ENCODE measurements at places on chromosomes 3 and 15.

DNA sequence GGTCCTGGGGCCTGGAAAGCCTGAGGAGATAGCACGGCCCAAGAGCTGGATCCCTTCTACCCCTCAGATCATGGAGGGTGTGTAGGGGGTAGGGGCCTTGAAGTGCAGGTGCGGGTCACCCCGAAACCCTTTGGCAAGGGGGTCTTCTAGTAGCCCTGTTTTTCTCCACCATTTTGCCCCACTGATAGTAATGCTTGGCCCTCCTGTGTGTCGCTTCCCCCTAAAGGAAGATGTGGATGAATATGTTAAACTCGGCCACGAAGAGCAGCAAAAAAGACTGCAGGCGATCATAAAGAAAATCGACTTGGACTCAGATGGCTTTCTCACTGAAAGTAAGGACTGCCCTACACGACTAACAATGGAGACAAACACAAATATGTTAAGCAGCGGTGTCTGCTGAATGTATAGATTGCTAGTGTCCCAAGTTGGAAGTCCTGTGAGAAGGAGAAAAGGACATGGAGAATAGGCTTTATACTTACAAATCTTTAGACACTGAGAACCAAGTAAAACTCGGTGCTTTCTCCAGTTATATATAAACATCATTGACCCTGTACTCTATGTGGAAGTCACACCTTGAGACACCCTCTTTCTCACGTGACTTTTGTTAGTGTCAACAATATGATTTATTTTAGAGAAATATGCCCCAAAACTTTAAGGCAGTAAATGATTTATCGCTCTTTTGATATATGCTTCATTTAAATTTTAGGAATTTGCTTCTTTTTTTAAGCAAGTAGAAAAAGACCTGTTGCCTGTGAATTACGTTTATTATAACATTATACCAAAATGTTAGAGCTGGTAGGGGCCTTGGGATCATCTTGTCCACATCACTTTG is 802 bp downstream of the RCN2 start:
- no peak for DNase-seq

GRCh38 chr15:67126551-67127330 is 61.3 kb downstream of the SMAD3 start:
- DNase-seq: no peak

- DNase-seq: no peak
Observed at GRCh38 chr3:39118079-39118478, 10.6 kb downstream of the TTC21A start.

GRCh38 chr3:151890721-151891141 is 17.3 kb downstream of the SUCNR1 start:
- peak; percentile 10 for DNase-seq

- DNase-seq: no peak
Observed at GRCh38 chr3:60841355-60841754, 409.9 kb downstream of the FHIT start.

DNA sequence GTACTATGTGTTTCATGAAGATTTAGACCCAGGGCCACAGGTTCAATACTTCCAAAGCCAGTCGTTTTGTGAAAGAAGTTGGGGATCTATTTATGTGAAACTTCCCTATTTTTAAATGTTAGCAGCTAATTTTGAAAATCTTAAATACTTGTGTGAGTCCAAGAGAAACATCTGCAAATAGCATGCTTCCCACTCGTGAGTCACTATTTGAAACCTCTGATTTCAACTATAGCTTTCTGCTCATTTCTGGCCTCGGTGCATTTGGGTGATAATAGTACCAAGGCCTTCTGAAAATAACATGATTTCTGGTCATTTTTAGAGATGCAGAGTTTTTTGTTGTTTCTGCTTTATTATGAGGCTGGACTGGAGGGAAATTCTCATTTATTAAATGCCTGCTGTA is 110.0 kb downstream of the OPA1 start:
- no peak for DNase-seq

DNA sequence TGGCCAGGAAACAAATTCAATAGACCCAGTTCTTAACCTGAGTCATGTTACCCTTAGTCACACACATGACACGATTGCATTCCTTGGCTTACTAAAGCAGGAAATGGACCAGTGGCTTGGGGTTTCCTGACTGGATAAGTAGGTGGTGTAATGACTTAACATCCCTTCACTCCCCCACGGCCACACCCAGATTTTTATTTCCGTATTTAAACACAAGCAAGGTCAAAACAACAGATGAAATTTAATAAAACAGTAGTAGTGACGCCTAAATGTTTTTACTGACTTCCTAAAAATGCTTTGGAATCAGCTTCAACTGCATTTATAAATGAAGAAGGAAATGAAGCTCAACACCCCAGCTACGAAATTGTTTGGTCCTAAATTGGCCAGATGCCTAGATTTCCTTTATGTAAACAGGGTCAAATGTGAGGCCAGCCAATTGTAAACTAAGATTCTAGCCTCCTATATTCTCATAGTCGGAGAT is 324.3 kb downstream of the CHST2 start:
- peak; percentile 72 for DNase-seq

- DNase-seq: no peak
Observed at GRCh38 chr3:138946663-138947494, at the start of the genes FOXL2 and FOXL2NB. Gene FOXL2, minus strand, starts transcription at chr3:138947137. Its CDS starts 415 bp downstream, at chr3:138946722. Gene FOXL2NB, plus strand, starts transcription at chr3:138947217. Its CDS starts 148 bp downstream, at chr3:138947365.

- DNase-seq: no peak
Observed at GRCh38 chr15:55060836-55061235, 135.9 kb downstream of the RSL24D1 start.

DNA sequence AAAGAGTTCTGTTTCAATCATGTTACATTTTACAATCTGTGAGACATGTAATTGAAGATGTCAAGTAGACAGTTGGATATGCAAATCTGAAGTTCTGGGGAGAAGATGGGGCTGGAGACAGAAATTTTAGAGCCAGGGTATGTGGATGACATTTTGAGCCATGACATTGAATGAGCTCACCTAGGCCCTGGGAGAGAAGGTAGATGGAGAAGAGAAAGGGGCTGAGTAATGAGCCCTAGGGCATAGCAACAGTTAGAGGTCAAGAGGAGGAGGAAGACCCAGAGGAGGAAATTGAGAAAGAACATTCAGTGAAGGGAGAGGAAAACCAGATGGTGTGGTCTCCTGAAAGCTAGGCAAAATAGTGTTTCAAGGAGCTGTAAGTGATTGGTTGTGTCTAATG is 15.3 kb downstream of the TMEM266 start:
- no peak for DNase-seq

- DNase-seq: no peak
Observed at GRCh38 chr3:126945171-126945721, 37.7 kb upstream of the PLXNA1 start.

- DNase-seq: peak; percentile 12
Observed at GRCh38 chr3:185823078-185824044, 1.5 kb downstream of the IGF2BP2 start.

- no peak for DNase-seq
Observed at GRCh38 chr3:40073310-40074007, 236.0 kb upstream of the EIF1B start.

DNA sequence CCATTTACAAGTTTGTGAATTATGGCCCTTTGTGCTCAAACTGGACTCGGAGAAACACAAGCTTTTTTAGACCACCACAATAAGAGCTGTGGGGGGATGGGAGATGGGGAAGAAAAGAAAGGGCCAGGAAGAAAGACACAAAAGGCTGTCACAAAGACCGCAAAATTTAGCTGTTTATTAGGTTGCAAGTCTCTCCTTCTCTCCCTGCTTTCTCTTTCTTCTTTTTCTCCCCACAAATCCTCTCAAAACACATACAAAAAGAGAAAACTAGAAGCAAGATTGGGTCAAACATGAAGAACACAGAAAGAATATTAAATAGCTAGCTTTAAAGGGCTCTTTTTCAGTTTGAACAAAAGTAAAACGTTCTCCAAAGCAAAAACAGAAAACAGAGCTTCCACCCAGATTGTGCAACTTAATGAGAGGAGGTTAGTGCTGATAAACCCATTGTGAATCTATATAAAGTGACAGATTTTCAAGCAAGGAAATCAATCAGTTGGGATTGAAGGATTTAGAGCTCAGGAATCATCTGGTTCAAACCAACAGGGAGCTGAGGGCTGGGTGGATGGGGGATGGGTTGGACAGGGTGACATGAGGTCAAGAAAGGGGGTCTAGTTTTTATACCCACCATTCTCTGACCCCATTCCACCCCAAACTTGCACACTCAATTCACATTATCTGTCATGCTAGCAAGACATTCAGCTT is 87.3 kb downstream of the DHX30 start:
- no peak for DNase-seq

- DNase-seq: no peak
Observed at GRCh38 chr15:83475551-83475950, 28.4 kb downstream of the SH3GL3 start.

- DNase-seq: no peak
Observed at GRCh38 chr15:98169551-98169950, 209.0 kb downstream of the ARRDC4 start.
